ENCODE measurements at places on chromosomes 3 and 15. TPM values are rescaled to one million over a fixed set of nuclear protein-coding genes. Genes with fewer than 3 reads are reported as not detected.

MOBP gene
- polyA plus RNA-seq: not detected

- no peak for DNase-seq
- no peaks in the 10 kb centered on the region for H3K4me1 ChIP-seq
- H3K36me3 ChIP-seq: no peaks in the 10 kb centered on the region
- no peak overlapping the region for H3K27ac ChIP-seq
Observed at GRCh38 chr15:54277834-54278233, 299.6 kb downstream of the UNC13C start.

DNA sequence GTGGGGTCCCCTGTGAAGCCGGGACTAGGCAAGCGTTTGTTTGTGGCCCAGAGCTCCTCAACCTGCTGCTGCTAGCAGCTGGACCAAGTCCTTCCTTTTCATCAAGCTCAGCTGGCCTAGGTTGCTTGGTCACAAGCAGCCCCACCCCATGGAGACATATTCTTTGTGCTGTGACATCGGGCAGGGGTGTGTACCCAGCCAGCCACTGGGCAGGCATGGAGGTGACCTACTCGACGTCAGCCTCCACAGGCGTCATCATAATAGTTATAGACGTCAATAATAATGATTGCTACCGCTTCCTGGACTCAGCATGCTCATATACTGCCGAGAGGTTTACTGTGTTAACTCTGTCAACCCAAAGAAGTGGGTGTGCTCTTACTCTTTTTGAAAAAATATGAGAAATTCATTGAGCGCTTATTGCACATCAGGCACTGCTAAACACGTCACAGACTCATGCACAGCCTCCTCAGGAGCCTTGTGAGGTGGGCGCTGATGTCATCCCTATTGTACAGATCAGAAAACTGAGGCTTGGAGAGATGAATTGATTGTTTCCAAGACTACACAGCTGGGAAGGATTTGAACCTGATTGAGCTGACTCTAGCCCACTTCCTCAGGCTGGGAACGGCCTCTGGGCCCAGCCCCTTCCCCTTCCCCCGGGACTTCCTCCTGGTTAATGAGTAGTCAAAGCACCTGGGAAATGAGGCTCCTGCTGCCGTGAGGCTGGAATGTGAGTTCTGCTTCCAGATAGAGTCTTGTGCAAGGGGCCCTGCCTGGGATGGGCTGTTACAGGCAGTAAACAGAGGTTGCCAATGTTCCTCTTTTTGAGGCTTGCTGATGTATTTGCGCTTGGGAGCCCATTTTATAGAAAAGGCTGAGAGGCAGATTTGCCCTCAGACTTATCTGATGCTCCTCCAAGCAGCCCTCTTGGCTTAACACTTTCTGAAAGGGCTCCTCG is 16.2 kb downstream of the SLC6A6 start:
- peaks cover 3% of the 10 kb centered on the region for H3K4me1 ChIP-seq
- H3K4me3 ChIP-seq: no peak overlapping the region
- no peak for DNase-seq
- H3K36me3 ChIP-seq: no peaks in the 10 kb centered on the region

MYL3 gene
- polyA plus RNA-seq: 2,590 TPM

DNA sequence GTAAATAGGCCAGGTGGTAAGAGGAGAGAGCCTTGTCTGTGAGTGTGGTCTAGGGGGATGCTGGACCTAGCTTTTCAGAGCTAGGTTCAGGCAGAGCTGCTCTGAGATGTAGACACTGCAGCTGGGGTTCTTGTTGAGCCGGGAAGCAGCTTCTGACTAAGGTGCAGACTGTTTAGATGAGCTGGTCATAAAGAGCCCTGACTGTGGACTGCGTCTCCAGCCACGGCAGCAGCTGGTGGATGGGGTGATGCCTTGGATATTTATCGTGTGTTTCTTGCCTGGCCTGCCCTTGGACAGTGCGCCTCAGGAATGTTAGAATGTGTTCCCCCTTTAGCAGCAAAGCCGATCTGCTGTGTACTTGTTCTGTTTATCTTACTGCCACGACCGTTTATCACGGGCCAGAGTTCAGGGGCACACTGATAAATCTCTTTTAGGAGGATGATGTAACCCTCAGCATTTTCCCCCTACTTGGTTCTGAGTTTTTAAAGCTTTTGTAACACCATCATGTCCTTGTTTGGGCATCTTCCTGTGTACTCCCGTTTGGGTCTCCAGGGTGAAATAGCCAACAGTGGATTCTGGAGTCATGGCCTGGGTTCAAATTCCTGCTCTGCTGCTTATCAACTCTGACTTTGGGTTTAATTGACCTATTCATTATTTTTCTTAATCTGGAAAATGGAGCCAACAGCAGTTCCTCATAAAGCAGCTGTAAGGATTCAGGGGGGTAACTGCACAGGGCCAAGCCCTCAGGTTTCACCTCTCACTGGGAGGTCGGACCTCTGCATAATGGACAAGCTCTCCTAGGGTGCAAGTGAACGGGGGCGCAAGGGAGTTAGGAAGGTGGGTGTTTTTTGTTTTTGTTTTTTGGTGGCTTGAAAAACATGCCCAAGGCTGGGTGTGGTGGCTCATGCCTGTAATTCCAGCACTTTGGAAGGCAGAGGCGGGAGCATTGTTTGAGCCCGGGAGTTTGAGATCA is 51.4 kb downstream of the FLNB start:
- peak; percentile 80 for DNase-seq
- H3K4me3 ChIP-seq: no peak overlapping the region
- peak overlapping the region; percentile 6 for H3K27ac ChIP-seq
- no peaks in the 10 kb centered on the region for H3K4me1 ChIP-seq
- H3K36me3 ChIP-seq: no peaks in the 10 kb centered on the region

GRCh38 chr3:51937014-51937413 is 4.7 kb downstream of the RRP9 start:
- no peak overlapping the region for H3K4me3 ChIP-seq
- no peak for DNase-seq
- H3K36me3 ChIP-seq: peaks cover 25% of the 10 kb centered on the region
- peaks cover 6% of the 10 kb centered on the region for H3K4me1 ChIP-seq
- H3K27ac ChIP-seq: no peak overlapping the region
- H3K27me3 ChIP-seq: no peaks in the 10 kb centered on the region

GRCh38 chr3:27022096-27022761 is 347.0 kb downstream of the NEK10 start:
- H3K4me3 ChIP-seq: no peak overlapping the region
- no peak for DNase-seq
- H3K36me3 ChIP-seq: no peaks in the 10 kb centered on the region
- H3K27me3 ChIP-seq: no peaks in the 10 kb centered on the region
- no peaks in the 10 kb centered on the region for H3K4me1 ChIP-seq

- H3K4me1 ChIP-seq: peaks cover 6% of the 10 kb centered on the region
- H3K36me3 ChIP-seq: peaks cover 2% of the 10 kb centered on the region
- no peak overlapping the region for H3K27ac ChIP-seq
- no peak for DNase-seq
Observed at GRCh38 chr3:37987315-37987697, 3.3 kb upstream of the VILL start.

DNA sequence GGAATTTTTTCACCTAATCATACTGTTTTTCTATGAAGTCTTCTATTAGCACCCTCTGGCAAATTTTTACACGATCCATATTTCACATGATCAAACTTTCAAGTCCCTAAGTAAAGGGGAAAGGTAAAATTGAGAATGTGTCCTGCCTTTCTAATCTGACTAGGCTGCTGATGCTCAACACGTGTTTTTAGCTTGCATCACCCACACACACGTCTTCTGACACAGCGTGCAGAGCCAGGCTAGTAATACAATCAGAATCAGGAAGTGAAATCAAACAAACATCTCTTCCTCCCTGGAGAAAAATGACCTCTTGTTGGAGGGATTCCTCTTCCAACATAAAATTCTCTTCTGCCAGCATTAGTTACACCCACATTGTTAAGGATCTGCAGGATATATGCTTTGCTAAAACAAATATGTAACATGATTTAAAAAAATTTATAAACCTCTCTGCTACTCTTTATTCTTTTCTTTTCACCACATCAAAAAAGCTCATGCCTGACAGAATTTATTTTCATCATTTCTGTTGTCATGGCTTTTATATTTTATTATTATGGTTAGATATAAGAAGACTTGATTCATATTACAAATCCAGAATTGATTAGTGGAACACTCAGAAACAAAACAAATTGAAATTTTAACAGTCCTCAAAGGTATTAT is 122.4 kb downstream of the RAP2B start:
- H3K4me3 ChIP-seq: no peak overlapping the region
- DNase-seq: peak; percentile 92
- no peaks in the 10 kb centered on the region for H3K27me3 ChIP-seq
- no peaks in the 10 kb centered on the region for H3K36me3 ChIP-seq

- no peaks in the 10 kb centered on the region for H3K36me3 ChIP-seq
- peak overlapping the region; percentile 38 for H3K4me3 ChIP-seq
- peak; percentile 42 for DNase-seq
- no peak overlapping the region for H3K27ac ChIP-seq
- H3K27me3 ChIP-seq: peaks cover 62% of the 10 kb centered on the region
- peaks cover 5% of the 10 kb centered on the region for H3K4me1 ChIP-seq
Observed at GRCh38 chr15:80779658-80780415, 667 bp downstream of the CEMIP start.

DNA sequence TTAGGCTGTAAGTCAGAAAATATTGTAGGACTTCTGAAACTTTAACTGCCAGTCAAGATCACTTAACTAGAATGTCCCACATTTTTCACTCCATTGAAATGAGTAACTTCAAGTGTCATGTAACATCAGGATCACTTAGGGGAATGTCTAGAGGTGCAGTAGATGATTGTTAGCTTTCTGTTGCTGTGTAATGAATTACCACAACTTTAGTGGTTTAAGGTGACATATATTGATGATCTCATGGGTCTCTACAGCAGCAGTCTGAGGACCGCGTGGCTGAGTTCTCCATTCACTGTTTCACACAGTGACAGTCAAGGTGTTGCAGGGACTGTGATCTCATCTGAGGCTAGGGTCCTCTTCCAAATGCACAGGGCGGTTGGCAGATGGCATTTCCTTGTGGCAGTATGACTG is 82.7 kb downstream of the SLC25A26 start:
- no peak overlapping the region for H3K27ac ChIP-seq
- no peaks in the 10 kb centered on the region for H3K27me3 ChIP-seq
- no peaks in the 10 kb centered on the region for H3K36me3 ChIP-seq
- no peak for DNase-seq
- no peak overlapping the region for H3K4me3 ChIP-seq

GRCh38 chr3:4693620-4694019 is 200.5 kb downstream of the ITPR1 start:
- no peak overlapping the region for H3K4me3 ChIP-seq
- no peaks in the 10 kb centered on the region for H3K4me1 ChIP-seq
- H3K27ac ChIP-seq: no peak overlapping the region
- no peaks in the 10 kb centered on the region for H3K27me3 ChIP-seq

- DNase-seq: no peak
- no peaks in the 10 kb centered on the region for H3K27me3 ChIP-seq
- no peak overlapping the region for H3K27ac ChIP-seq
Observed at GRCh38 chr3:62632510-62633294, 242.5 kb downstream of the CADPS start.

GRCh38 chr3:187971629-187972028 is 182.3 kb upstream of the LPP start:
- peaks cover 3% of the 10 kb centered on the region for H3K27me3 ChIP-seq
- no peak overlapping the region for H3K4me3 ChIP-seq
- H3K4me1 ChIP-seq: no peaks in the 10 kb centered on the region
- no peaks in the 10 kb centered on the region for H3K36me3 ChIP-seq
- no peak for DNase-seq

DNA sequence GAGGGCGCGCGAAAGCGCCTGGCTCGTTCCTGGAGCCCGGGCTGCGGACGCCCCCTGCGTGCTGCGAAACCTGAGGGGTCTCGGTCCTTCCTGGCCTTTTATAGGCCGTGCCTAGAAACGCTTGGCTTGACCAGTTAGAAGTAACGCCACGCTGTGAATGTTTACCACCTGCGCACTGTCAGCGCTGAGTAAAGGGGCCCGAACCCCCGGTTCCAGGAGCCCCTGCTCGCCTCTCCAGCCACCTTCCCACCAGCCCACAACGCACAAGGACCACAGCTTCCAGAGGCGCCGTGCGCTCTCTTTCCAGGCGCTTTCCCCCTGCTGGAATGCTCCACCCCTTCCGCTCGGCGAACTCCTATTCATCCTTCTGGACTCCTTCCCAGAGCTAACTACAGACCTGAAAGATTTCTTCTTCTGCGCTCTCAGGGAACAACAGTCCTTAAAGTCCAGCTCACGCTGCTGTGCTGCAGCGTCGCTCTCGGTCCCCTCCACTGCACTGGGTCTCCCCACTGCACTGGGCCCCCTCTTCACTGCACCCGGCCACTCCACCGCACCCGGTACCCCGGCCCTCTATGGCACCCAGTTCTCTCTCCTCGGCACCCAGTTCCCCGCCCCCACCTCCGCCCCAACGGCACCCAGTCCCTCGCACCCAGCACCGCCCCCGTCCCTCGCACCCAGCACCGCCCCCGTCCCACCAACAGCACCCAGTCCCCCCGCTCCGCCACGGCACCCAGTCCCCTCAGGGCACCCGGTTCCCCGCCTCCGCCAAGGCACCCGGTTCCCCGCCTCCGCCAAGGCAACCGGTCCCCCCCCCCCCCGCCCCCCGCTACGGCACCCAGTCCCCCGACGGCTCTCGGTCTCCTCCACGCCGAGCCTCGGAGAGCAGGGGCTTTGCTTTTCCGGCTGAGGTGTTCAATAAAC is 69.8 kb downstream of the SQOR start:
- no peaks in the 10 kb centered on the region for H3K4me1 ChIP-seq
- H3K36me3 ChIP-seq: no peaks in the 10 kb centered on the region
- H3K4me3 ChIP-seq: peak overlapping the region; percentile 62
- no peaks in the 10 kb centered on the region for H3K27me3 ChIP-seq
- no peak overlapping the region for H3K27ac ChIP-seq

LINGO1 gene
- polyA plus RNA-seq: 75.4 TPM

DNA sequence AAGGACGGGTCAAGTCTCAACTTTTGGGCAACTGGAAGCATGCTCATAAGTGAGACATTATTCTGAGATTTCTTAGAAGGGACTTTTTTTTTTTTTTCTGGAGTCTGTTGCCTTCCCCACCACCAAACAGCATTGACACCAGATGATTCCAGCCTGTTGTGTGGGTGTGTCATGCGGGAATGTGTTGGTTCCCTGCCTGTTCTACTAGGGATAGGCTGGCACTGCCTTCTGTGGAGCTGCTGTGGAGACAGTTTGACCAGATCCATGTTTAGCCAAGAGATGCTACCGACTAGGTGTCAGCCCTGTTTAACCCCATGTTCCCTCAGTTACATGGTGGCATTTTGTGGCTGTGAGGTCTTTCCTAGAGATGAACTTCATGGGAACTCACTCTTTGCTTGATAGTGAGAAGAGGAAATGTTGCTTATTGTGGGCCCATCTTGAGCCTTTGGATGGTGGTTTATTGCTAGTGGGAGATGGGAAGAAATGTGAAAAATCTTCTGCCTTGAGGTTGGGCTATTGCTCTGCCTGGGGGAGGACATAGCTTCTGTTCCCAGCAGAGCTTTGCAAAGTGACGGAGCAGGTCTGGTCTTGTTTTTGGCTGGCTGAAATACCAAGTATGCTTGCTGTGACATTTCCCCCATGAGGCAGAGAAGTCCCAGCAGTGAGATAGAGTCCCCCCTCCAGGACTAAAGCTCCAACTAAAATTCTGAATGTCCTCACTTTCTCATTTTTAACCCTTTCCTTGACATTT is 31.3 kb downstream of the TRAK1 start:
- no peaks in the 10 kb centered on the region for H3K27me3 ChIP-seq
- H3K4me3 ChIP-seq: no peak overlapping the region
- no peak for DNase-seq
- H3K36me3 ChIP-seq: peaks cover 11% of the 10 kb centered on the region
- H3K27ac ChIP-seq: no peak overlapping the region
- H3K4me1 ChIP-seq: no peaks in the 10 kb centered on the region

- peaks cover 35% of the 10 kb centered on the region for H3K27me3 ChIP-seq
- no peak overlapping the region for H3K27ac ChIP-seq
- DNase-seq: no peak
- no peak overlapping the region for H3K4me3 ChIP-seq
Observed at GRCh38 chr3:133709139-133709750, 36.9 kb upstream of the TF start.

Measured in cardiac muscle cell (in vitro differentiated cells and primary cell).